ENCODE measurements at places on chromosomes 11 and 22.

DNA sequence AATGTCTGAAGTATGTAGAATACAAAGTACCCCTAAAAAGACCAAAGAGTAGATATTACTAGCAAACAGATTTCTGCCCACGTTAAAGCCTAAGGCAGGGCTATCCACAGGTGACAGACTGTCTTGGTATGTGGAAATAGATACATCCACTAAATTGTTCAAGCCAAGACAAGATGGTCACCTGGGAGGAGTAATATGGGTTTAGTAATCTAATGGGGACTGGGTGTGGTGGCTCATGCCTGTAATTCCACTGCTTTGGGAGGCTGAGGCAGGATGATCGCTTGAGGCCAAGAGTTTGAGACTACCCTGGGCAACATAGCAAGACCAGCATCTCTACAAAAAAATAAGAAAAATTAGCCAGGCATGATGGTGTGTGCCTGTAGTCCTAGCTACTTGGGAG, 7.5 kb downstream of the SGSM3 start:
- no peak for DNase-seq

DNA sequence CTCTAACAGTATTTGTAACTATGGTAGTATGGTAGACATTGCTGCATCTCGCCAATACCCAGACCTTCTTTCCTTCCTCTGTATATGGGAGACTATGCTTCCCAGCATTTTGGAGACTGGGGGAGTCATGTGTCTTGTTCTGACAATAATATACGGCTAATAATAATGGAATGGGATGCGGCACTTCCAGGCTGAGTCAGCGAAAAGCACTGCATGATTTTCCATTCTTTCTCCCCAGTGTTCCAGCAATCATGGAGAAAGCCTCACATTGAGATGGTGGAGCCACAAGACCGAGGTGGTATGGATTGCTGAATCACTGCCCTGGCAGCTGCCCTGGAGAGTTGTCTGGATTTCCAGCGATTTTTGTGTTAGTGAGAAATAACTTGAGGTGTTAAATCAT, 77.1 kb upstream of the FIBIN start:
- DNase-seq, result no peak

DNA sequence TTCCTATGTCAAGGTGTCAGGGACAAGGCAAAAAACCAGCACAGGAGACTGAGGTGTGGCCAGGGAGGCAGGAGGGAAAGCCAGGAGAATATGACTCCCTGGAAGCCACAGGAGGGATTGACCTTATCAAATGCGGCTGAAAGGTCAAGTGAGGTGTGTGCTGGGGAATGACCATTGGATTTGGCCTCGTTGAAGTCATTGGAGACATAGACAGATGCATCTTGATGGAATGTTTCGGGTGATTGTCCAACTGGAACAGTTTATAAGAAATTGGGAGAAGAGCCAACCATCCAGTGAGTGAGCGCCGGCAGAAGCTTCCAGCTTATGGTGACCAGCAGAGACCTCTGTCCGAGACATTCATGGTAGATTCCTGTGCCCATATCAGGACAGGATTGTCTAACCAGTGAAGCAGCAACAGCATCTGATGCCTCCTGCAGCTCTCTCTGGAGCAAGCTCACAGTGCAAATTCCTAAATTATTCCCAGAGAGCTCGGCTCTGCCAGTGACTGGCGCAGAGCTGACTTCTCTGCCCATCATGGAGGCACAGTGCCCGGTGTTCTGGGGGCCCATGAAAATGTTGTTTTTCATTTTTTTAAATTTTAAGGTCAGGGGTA, 95.4 kb downstream of the MYO18B start:
- DNase-seq, result no peak

DNA sequence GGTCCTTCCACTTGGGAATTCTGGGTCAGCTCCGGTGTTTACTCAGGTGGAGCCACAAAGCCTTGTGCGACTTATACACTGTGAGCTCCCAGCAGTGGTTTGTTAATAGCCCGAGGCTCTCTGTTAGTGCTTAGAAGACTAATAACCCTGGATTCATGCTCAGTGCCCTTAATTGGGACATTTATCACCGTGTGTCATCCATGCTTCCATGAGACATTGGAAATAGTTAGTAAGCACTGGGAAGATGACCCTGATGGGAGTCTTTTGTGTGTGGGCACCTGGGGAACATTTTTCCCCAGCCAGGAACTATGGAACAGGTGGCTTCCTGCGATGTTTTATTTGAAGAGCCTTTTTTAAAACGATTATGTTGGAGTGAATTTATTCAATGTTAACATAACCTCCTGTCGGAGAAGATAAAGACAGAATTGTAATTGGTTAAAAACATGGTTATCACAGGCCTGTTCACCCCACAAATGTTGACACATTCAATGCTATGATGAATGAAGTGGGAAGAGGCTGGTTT, 188.9 kb downstream of the MYO18B start:
- DNase-seq, result no peak

- no peak for DNase-seq
Observed at GRCh38 chr11:1932105-1932480, 12.6 kb downstream of the TNNT3 start.

DNA sequence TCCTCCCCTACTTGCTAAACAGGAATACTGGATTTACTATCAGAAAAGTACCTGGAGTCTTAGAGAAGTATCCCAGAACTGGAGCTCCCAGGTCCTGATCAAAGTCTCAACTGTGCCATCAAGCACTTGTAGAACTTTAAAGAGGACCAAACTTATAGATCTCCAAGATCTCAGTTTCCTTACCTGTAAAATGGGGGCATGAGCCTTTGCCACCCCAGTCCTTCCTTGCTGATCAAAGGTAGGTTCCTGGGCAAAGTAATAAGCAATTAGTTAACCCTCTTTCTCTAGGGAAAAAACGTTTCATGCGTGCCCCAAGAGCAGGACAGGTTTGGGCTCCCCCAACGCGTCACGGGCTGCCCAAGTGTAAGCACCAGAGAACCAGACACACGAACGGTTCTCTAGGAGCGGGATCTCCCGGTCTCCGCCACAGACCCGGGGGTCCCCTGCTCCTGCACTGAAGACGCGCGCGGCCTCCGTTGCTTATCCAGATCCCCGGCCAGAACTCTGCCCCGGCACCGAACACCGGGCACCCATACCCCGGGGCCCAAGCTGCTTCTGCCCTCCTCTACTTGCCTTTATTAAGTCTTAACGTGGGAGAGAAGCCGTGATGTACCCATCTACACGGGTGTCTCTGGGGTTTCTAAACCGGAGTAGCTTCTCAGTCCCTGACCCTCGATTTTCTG, 505 bp downstream of the ZNF214 start:
- DNase-seq, result no peak

DNA sequence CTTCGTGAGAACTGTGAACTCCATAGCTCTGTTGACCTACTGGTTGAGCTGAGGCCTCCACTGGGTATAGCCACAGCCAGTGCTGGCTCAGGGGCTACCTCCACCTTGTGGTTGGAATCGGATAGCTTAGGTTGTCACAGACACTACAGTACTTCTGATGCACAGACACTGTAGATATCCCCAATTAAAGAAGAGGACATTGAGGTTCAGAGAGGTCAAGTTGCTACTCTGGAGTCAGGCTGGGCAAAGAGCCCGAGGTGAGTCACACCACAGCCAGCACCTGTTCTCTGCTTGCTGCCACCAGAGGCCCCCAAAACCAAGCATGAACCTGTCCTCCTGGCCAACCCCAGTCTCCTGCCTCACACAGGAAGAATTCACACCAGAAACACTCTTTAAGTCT, 5.4 kb downstream of the UFD1 start:
- DNase-seq, result no peak

- no peak for DNase-seq
Observed at GRCh38 chr11:1836011-1836945, 1.5 kb downstream of the SYT8 start.

DNA sequence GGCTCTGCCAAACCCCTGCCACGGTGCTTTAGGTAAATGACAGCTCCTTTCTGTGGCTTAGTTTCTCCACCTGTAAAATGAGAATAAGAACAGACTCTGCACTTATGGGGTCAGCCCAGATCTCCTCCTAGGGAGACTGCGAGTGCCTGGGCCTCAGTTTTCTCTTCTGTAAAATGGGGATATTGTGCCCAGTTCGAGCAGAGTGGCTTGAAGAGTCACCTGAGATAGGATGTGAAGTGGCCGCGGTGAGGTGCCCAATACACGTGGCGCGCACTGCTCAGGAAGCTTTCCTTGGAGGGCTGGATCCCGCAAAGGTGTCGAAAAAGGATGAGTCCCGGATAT, 473 bp upstream of the EMID1 start:
- DNase-seq, result no peak

DNA sequence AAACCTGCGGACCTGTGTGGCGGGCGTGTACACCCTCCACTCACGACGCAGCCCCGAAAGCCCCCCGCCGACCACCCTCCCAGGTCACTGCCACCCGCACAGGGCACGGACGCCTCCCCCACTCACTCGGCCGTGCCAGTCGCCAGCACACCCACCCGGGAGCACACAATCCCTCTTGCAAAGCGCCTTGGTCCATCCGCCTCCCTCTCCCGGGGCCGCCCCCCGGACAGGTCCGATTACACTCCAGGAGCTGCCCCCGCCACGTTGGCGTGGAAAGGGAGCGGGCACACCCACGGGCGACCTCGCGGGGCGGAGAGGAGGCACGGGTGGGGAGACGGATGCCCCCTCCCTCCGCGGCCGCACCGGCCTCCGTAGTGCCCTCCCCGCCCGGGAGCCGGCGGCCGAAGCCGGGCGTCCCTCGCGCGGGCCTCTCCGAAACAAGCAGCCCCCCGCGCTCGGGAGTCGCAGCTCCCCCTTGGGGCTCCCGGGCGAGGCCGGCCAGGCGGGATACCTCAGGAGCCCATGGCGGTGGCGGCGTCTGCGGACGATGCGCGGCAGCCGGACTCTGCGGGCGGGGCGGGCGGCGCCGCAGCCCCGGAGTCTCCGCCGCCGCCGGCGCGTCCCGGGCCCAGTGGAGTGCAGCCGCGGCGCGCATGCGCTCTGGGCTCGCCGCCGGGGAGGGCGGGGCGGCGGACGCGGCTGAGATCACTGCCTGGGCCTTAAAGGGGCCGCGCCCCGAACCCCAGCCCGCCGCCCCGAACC, at the start of gene TMEM184B:
Gene TMEM184B (minus strand): TSS at position 638 of the 762 bp plus-strand sequence. CDS start 25,049 bp downstream, outside the sequence.
- peak; percentile 68 for DNase-seq

GRCh38 chr11:8382436-8383053, 118.9 kb upstream of the LMO1 start:
- no peak for DNase-seq

DNA sequence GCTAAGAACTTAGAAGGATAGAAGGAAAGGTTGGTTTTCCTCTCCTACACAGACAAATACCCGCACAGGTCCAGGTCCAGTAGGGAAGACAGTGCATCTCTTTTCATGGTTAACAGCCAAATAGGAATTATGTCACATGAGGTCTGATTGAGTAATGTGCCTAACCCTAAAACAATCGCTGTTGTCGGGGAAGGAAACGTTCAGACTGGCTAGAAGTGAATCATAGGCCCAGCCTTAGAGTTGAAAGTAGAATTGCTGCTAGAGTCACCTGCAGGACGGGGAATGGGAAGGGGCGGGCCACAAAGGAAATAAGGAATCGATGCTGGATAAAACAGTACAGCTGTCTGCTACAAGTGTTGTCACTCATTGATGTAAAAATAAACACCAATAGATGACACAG, 12.4 kb upstream of the HTATIP2 start:
- no peak for DNase-seq

- DNase-seq, result no peak
Observed at GRCh38 chr22:35605851-35606481, 11.2 kb downstream of the MB start.

- DNase-seq, result no peak
Observed at GRCh38 chr11:103322821-103323220, 213.6 kb downstream of the DYNC2H1 start.

GRCh38 chr11:74276581-74276980, 34.9 kb downstream of the P4HA3 start:
- no peak for DNase-seq

DNA sequence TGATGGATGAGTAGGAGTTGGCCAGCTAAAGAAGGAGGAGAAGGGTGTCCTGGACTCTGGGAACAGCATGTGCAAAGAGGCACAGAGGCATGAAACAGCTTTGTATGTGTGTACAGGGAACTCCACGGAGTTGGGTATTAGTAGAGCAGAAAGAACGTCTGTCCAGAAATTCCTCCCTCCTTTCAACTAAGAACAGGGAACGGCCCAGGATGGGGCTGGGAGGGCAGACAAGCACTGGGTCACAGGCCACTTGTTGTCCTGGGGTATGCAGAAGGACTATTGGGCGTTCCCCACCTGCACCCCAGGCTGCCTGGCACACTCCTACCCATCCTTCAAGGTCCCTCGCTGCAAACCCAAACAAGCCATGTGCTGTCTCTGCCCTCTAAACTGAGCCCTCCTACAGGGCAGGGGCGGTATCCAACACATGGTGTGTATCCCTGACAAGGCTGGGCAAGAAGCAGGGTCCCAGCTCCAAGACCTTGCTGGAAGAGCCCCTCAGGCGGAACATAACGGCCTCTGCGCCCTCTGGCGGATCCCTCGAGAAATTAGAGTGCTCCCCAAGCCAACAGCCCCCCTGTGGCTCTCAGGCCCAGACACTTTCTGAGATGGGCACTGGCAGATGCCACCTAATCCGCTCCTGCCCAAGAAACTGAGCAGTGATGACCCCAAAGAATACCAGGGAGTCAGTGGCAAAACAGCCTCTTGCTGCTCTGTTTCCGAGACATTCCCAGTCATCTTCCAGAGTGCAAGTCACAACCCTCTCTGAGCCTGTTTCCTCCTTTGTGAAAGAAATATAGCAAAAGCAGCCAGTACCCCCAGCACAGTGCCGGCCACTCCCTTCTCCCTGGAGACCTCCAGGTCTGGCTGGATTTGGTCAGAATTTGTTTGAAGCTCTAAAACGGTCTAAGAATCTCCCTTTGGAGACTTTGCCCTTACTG, 1.6 kb upstream of the ELFN2 start:
- no peak for DNase-seq

GRCh38 chr11:73428227-73428626, 52.0 kb downstream of the RELT start:
- no peak for DNase-seq

GRCh38 chr11:12803086-12803826, 129.0 kb downstream of the TEAD1 start:
- DNase-seq, result no peak

DNA sequence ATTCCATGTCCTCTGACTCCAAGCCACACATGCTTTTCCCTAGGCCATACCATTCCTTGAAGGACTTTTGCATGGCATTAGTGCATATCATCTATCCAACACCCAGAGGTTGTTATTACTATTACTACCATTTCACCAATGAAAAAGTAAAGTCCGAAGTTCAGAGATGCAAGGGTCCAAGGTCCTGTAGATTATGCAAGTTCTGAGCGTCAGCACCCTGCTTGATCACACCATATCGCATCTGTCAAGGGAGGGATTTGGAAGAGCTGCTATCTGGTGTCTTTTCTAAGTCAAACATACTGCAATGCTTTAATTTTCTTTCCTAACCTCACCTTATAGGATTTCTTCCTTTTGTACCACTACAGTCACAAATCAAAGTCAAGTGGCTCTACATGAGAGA, 214.7 kb upstream of the CADM1 start:
- DNase-seq, result no peak

GRCh38 chr11:8793114-8793777, 110.7 kb downstream of the RPL27A start:
- no peak for DNase-seq

- DNase-seq, result no peak
Observed at GRCh38 chr11:99568808-99569207, 548.1 kb downstream of the CNTN5 start.

- DNase-seq, result no peak
Observed at GRCh38 chr11:133555034-133555433, 22.7 kb upstream of the OPCML start.
